ENCODE measurements at places on chromosomes 12 and 14.

- DNase-seq, result no peak
These were observed 233.3 kb downstream of the CCDC59 start for GRCh38 chr12:82124711-82125380.

- DNase-seq, result no peak
These were observed 18.2 kb upstream of the CACNA2D4 start for GRCh38 chr12:1936406-1937320.

GRCh38 chr14:55382483-55382882 lies 29.1 kb downstream of the ATG14 start:
- DNase-seq, result no peak

DNA sequence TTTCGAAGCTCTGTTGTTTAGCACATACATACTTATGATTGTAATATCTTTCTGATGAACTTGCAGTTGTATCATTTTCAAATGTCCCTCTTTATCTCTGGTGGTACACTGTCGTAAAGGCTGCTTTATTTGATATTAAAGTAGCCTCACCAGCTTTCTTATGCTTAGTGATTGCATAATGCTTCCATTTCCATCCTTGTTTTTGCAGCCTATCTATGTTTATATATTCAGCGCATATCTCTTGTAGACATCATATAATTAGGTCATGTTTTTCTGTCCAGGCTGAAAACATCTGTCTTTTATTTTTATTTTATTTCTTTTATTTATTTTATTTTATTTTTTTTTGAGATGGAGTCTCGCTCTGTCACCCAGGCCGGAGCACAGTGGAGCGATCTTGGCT lies 34.6 kb downstream of the ACAD10 start:
- no peak for DNase-seq

- no peak for DNase-seq
These were observed 111.1 kb downstream of the KITLG start for GRCh38 chr12:88469154-88469553.

GRCh38 chr12:47249719-47250357 lies 170.1 kb upstream of the AMIGO2 start:
- no peak for DNase-seq

GRCh38 chr12:132288516-132289215 lies 40.7 kb downstream of the GALNT9 start:
- DNase-seq, result no peak

- DNase-seq, result no peak
These were observed 93.5 kb downstream of the SMOC1 start for GRCh38 chr14:69972755-69973154.

GRCh38 chr14:104709387-104710039 lies 14.5 kb upstream of the ADSS1 start:
- no peak for DNase-seq

GRCh38 chr12:95805864-95806671 lies 15.5 kb upstream of the NTN4 start:
- DNase-seq, result no peak

DNA sequence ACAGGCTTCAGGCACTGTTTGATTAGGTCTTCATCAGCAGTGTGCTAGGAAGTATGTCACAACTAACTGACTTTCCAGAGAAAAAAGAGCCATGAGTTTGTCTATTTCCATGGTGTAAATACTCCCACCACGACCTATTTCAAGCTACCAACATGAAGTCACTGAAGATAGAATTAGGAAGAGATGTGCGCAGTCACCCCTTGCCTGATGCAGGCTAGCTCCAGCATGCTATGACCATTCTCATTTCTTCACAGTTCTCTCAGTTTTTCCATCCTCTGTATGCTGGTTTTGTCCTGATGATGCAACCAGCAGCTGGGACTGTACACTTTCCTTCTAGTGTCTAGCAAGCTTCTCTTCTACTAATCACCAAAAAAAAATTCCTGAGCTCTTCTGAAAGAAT lies 191.6 kb upstream of the NUDT4 start:
- DNase-seq, result no peak

GRCh38 chr12:94262228-94263010 lies 114.0 kb downstream of the PLXNC1 start:
- DNase-seq, result peak; percentile 74

GRCh38 chr14:101879529-101880336 lies 84.6 kb upstream of the DYNC1H1 start:
- DNase-seq, result no peak

DNA sequence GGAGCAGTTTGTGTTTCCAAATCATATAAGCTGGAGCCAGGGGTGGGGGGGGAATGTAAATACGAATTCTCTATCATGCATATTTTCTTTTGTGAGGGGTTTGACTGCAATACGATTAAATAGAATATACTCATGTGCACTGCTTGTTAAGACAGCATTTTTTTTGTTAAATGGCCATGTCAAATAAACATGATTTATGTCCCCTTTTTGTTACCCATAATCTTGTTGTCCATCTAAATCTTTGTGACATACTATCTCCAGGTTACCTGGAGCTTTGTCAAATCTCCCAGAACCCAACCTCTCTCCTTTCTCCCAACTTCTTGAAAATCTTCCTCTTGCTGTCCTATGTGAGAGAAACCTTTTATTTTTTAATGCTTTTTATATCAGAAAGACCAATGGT lies 233.1 kb downstream of the SLC25A21 start:
- DNase-seq, result no peak

- DNase-seq, result peak; percentile 29
These were observed 46.0 kb downstream of the MYO1H start for GRCh38 chr12:109393437-109394345.

- DNase-seq, result no peak
These were observed 155.0 kb downstream of the CRADD start for GRCh38 chr12:93832131-93832530.

DNA sequence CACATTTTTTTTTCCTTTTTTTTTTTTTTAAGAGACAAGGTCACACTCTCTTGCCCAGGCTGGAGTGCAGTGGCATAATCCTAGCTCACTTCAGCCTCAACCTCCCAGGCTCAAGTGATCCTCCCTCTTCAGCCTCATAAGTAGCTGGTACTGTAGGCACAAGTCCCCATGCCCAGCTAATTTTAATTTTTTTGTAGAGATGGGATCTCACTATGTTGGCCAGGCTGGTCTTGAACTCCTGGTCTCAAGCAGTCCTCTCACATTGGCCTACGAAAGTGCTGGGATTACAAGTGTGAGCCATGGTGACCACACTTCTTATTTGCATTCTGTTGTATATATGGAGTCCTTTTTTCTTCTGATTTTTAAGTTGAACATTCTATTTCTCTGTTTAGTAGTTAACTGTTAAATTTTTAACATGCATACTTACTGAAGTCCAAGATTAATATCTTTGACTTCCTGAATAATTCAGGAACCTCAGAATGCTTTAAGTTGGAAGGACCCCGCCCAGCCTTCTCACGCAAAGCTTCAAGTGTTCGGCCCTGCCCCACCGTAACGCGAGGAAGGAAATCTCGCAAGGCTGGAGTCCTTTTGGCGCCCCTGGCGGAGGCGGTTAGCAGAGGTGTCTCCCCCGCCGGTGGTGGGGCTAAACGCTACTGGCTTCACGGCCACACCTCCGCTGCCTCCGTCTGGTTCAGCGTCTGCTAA lies 21.6 kb downstream of the SPATS2 start:
- peak; percentile 43 for DNase-seq

DNA sequence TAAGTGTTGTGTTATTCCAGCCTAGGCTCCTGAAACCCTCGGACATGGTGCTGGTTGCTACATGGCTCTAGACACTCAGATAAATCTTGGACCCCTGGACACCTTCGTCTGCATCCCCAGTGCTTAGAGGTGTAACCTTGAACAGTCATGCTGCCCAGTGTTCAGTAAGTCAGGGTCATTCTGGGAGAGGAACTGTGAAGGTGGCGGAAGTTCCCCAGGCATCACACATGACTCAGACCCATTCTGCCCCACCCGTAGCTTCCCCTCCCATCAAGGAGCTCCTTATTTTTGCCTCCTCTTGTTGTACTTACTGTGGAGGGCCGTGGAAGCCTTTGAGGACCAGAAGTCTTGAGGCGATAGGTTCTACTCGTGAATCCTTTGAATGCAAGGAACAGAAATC lies 18.1 kb upstream of the SSPN start:
- no peak for DNase-seq

- no peak for DNase-seq
These were observed 3.7 kb upstream of the CACNA2D4 start for GRCh38 chr12:1922075-1922709.

GRCh38 chr12:2858944-2859421 lies 2.1 kb upstream of the TEX52 start:
- no peak for DNase-seq

GRCh38 chr12:54830199-54830598 lies 24.1 kb upstream of the MUCL1 start:
- no peak for DNase-seq

DNA sequence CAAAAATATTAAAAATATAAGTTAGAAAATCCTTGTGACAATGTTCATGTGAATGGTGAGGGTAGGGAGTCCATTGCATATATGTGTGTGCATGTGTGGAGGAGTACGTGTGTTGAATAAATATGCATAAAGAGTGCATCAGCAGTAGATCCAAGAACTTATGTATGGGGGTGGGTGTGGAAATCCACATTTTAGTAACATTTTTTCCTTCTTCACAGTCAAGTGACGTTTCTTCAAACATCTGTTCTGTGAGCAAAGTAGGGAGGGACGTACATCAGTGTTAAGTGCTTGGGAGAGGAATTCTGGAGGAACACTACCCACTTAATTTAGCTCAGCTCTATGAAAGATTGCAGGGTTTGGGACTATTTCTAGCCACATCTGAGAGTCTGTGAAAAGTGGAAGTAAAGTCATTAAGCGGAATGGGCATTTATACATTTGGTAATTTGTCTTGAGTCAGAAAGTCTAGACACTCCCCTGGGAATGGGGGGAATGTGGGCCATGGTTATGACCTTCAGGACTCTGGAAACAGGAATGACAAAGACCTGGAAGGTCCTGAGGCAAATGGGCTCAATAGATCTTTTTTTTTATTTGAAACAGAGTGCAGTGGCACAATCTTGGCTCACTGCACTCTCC lies 156.4 kb upstream of the PLXNC1 start:
- no peak for DNase-seq

- no peak for DNase-seq
These were observed 240.5 kb upstream of the KRR1 start for GRCh38 chr12:75751769-75752471.

GRCh38 chr14:71959055-71959454 lies 26.8 kb downstream of the RGS6 start:
- DNase-seq, result no peak

- no peak for DNase-seq
These were observed 319.5 kb upstream of the SFSWAP start for GRCh38 chr12:131391399-131391798.

- no peak for DNase-seq
These were observed 103.5 kb downstream of the GLT1D1 start for GRCh38 chr12:128956755-128957154.

DNA sequence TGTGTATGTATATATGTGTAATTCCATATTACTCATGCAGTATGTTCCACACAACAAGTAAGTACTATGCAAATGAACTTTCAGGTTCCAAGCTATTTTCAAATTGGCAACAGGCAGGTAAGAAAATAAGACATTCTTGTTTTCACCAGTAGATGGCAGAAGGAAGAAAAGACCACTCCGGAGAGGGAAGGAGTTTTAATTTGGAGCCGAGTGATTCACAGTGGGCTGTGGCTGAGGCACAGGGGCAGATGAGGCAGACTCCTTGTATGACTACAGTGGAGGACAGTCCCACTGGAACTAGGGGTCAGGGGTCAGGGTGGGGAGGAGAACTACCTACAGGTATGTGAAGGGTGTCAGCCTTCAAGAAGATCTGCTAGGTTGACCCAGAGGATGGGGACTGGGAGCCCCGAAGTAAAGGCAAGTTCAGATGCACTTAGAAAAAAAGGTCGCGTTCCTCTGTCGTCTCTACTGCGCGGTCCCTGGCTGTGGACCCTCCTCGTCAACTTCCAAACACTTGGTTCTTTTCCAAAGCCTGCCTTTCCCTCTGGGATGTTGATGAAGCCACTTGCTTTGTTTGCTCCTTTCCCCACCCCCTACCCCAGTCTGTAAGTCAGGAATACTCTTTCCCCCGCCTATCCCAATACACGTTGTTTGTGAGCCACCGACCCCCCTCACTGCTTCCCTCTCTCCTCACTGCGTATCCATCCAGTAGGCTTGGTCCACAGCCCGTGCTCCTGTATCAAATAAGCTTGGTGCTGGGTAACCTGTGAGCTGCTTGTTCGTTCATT lies 24.1 kb downstream of the DDX47 start:
- peak; percentile 25 for DNase-seq

- peak; percentile 7 for DNase-seq
These were observed 75.5 kb upstream of the DCD start for GRCh38 chr12:54723379-54724256.

GRCh38 chr12:1510056-1510812 lies 84.1 kb downstream of the FBXL14 start:
- DNase-seq, result no peak

GRCh38 chr12:39771456-39771855 lies 151.9 kb upstream of the ABCD2 start:
- DNase-seq, result no peak

- DNase-seq, result no peak
These were observed 11.5 kb downstream of the ISCA2 start for GRCh38 chr14:74504874-74505720.

DNA sequence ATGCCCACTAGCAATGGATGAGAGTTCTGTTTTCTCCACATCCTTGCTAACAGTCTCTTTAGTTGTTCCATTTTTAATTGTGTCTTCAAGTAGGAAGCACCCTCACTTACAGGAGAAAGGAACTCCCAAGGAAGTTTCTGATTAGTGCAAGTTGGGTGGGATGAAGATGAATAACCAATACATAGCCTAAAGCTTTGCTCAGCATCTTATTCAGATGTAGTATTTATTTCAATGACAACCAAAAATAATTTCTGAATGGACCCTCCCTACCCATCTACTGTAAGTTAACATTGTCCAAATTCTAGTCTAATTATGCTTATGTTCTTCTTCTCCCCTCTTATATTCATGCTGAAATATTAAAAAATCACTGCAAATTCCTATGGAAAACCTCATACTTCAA lies 36.0 kb downstream of the RASSF3 start:
- DNase-seq, result no peak

All from naive B cell (primary cell).